ENCODE measurements at places on chromosomes 5 and 9.
A peak's percentile ranks its signal among the peaks of the same experiment; 100 is the strongest.

- no peak for DNase-seq
Measured at GRCh38 chr5:56822981-56823380, 7.6 kb downstream of the MAP3K1 start.

DNA sequence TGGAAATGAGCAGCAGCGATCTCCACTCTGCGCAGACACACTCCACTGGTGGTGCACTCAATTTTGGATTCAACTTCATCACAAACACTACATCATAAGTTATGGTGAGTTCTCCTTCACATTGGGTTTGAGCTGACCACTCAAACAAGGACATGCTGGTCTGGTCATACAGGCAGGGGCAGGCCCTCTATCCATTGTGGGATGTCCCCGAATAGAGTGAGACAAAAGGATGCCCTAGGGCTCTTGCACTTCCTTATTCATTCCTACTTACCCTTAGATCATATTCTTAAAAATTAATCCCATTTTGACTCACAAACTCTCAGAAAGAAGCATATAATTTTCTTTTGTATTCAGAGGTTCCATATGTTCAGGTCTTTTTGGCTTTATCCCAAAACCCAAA lies 16.3 kb upstream of the PJA2 start:
- no peak for DNase-seq

DNA sequence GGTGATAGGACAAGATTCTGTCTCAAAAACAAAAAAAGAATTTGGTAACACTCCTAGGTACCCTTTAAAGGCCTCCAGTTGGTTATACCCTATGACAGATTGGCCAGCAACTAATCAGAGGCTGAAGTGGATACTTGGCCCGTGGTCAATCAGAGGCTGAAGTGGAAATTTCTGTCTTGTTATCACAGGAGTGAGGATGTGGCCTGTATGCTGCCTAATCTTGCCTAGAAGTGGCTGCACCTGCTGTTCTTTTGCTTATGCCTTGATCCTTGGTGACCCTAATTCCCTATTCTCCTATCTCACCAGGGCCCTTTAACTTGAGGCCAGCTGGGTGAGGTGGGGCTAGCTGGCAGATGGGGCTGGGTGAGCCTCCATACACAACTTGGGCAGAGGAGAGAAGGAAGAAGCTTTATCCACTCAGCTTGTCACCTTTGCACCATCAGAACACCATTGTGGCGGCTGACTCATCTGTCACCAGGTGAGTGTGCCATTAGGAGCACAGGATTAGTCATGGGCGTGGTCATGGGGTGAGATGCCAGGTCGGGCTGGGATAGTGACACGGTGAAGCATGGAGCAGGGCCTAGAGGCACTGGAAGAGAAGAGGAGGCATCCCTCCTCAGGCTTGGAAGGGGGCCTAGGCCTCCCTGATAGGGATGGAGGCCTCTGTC lies 41.5 kb downstream of the SAR1B start:
- no peak for DNase-seq

GRCh38 chr5:67793418-67793817 lies 422.1 kb upstream of the PIK3R1 start:
- no peak for DNase-seq

DNA sequence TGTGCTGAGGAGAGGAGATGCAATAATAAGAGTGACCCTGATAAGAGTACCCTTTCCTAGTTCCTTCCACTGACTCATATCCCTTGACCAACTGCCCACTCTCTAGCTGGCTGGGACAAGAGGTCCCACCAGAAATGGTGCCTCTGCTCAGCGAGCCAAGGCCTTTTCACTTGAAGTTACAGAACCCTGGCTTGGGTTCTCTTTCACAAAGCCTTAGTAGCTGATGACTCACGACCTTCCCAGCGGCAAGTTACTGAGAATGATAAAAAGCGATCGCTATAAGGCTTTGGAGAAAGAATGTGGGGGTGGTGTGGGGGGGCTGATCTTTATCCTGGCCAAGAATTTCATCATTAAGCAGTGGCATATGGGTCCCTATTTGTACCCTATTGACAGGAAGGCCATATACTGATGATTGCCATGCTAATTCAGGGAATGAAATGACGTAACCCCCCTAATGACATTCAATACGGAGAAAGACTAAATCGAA lies 90.3 kb downstream of the FBXO38 start:
- peak; percentile 89 for DNase-seq

GRCh38 chr5:2902186-2902585 lies 150.7 kb upstream of the IRX2 start:
- peak; percentile 28 for DNase-seq

DNA sequence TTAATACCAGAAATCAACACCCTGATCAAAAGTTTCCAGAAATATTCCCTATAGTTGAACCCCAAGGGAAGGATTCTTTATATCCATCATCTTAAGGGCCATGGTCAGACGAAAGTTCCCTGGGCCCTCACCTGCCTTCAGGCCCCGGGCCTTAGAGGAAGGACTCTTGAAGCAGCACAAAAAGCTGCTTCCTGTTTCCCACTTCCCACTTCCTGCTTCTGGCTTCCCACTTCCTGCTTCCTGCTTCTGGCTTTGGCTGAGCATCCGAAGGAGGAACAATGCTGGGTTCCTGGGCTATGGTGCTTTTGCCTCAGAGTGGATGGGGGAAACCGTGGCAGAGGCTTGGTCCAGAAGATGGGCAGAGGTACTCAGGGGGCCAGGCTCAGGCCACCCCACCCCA lies 25.8 kb upstream of the DAP start:
- no peak for DNase-seq

- no peak for DNase-seq
Measured at GRCh38 chr9:126327714-126328185, 1.1 kb downstream of the MVB12B start.

DNA sequence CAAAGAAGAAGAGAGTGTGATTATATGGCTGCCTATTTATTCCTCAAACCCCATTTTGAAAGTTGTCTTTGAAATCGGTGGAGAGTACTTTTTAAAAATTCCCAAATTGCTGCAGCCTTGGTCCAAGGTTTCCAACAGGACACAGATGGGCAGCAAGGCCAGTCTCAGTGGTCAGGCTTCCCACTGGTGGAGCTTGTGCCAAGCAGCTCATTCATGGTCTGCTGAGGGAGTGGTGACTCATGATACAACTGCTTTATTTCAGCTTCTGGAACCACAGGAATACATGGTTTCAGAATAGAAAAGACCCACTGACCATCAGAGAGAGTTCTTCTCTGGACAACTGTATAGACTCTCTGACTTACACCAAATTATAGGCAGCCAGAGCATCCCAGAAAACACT lies 673.1 kb upstream of the KLF4 start:
- DNase-seq: peak; percentile 38

DNA sequence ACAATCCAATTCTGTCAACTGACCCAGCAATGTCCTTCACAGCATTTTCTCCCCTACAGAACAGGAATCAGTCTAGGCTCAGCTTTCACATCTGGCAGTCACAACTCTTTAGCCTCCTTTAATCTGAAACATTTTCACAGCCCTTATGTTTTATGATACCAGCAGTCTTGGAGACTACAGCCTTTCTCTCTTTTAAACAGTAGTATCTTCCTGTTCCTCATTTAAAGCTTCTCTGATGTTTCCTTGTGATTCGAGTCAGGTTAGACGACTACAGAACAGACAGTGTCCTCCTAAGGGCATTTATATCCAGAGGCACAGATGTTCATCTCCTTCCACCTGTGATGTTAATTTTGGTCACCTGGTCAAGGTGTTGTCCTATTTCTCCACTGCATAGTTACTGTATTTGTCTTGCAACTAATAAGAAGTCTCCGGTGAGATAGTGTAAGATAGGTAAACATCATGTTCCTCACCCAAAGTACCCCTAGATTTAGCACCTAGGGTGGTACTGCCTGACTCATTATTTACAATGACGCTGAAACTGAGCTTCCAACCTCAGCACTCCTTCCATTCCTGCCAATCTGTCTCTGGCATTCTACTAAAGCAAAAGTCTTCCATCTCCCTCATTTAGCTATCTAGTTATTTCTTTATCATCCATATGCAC lies 20.7 kb downstream of the TTC39B start:
- no peak for DNase-seq

- no peak for DNase-seq
Measured at GRCh38 chr9:111966861-111967291, 70.3 kb downstream of the UGCG start.

DNA sequence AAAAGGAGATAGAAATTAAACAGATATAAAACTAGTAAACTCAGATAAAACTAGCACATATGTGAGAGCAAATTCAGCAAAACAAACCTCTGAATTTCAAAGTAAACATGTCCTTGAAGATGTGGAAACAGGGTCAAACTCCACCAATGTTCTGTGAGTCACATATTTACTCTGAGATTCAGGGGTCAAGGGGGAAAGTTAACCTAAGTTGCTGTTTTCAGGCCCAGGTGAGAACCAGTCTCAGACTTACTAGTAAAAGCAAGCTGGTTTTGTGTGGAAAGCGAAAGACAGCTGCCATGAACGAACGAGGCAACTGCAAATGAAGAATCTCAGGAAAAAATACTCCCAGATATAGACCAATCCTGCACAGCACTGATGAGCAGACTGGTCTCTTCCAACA lies 29.0 kb downstream of the PSMB7 start:
- DNase-seq: no peak
